ENCODE measurements at places on chromosomes 5 and 9.

DNA sequence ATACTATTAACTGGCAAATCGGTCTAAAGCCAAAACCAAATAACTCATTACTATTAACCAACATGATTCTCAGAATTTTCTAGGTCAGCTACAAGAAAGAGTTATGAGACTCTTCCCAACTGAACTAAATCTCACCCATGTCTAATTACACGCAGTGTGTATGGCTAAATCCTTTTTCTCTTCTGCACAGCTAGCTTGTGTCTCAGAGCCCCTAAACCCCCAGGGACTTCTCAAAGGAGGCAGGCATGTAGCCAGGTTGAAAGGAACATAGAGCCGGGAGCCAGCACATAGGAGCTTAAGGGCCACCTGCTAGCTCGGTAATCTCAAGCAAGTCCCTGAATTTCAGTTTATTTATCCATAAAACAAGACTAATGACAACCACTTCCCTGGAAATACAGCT lies 2.2 kb upstream of the GZMK start:
- no peak for DNase-seq

DNA sequence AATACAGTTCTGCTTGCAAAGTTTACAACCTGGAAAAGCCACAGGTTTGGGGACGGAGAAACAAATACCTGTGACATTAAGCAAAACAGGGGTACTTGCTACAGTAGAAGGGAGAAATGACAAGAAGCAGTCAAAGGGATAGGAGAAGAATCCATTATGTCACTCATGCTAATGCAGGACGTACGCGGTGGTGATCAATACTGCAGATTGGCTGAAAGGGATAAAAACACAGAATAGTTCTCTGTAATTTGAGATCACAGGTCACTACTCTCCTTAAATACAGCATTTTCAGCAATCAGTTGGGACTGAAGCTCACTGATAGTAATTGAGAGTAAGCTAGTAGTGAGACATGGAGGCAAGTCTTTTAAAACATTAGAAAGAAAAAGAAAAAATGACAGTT lies 130.3 kb upstream of the MTAP start:
- no peak for DNase-seq

DNA sequence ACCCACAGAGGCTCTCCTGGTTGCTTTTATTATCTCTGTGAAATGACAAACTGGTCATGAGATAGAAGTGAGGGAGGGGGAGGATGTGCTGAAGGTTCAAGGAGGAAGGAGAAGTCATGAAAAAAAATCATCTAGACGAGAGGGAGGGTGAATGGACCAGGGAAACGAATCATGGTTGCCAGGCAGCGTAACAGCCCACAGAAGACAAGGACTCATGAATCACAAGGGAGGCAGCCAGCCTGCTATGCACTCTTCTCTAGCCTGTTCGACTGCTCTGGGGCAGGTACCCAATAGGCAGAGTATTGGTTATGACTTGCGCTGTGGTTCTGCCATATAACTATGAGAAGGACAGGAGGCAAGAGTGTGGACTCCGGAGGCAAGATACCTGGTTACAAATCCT lies 475.2 kb downstream of the CDK5RAP2 start:
- DNase-seq = no peak

- DNase-seq = no peak
Observed at GRCh38 chr5:159309689-159310433, 20.4 kb downstream of the IL12B start.

GRCh38 chr5:178476531-178476930 lies 113.7 kb downstream of the COL23A1 start:
- no peak for DNase-seq

DNA sequence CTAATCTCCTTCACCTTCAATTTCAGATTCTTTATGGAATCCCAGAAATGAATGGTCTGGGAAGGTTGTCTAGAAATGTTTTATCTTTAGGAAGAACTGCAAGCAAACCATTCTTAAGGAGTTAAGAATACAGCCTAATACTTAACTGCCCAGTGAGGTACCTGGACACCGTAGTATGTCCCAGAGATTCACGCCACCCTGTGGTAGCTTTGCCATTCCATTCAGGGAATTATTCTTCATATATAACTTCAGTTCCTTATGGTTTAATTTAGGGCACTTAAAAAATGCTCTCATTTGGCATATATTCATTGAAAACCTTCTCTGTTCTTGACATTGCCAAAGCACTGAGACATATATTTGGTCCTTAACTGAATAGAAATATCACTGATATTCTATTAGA lies 49.7 kb downstream of the ACTBL2 start:
- DNase-seq = no peak

GRCh38 chr5:98433673-98434072 lies 339.8 kb upstream of the RGMB start:
- no peak for DNase-seq

- DNase-seq = peak; percentile 49
Observed at GRCh38 chr5:119355685-119356611, at the start of gene TNFAIP8. Gene TNFAIP8 (plus strand): TSS chr5:119356019. CDS start chr5:119356091, 72 bp downstream.

DNA sequence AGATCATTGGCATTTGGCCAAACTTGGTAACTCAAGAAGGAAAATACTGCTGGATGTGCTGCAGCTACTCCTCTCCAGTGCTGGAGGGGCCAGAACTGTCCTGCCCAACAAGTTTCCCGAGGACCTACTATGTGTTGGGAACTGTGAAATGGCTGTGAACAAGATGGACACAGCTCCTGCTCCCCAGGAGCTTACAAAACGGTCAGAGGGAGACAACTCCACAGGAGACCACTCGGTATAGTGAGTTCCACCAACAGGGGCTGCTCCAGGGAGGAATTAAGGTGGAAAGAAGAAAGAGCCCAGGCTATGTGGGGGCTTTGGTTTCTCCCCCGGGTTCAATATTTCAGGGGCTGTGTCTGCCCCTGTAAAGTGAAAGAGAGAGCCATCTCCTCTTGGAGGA lies 78.8 kb downstream of the GNA14 start:
- DNase-seq = no peak

DNA sequence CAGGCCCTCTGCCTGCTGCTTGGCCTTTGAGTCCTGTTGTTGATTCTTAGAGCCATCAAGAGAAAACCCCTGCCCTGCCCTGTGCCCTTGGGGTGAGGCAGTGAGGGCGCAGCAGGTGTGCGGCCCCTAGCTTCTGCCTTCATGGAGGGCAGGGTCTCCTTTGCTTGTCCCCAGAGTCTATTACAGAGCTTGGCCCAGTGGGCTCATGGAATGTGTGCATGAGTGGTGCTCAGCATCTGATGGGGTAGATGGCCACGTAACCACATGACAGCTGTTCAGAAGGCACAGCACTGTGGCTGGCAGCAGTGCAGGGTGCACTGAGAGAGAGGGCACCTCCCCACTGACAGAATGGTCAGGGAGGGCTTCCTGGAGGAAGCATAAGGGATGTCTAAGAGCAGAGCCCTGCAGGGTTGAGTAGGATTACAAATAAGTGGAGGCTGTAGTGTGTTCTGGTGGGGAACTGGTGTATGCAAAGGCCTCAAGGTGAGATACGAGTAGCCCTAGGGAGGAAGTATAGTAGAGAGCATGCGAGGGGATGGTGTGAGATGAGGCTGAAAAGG lies 70.8 kb downstream of the MACROH2A1 start:
- DNase-seq = no peak

GRCh38 chr9:97979788-97980478 lies 3.2 kb upstream of the ANP32B start:
- DNase-seq = no peak

DNA sequence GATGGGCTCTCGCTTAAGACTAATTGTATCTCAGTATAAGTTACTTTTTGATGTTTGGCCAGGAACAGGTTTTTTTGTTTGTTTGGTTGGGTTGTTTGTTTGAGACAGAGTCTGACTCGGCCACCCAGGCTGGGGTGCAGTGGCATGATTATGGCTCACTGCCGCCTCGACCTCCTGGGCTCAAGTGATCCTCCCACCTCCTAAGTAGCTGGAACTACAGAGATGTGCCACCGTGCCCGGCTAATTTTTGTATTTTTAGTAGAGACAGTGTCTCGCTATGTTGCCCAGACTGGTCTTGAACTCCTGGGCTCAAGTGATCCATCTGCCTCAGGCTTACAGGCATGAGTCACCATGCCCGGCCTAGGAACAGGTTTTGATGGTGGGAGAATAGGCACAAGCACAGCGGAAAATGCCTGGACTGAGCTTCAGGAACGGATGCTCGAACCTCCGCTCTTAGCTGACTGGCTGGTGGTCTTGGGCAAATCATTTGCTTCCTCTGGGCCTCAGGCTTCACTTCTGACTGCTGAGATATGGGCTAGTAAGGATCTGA lies 11.4 kb upstream of the SYNPO start:
- no peak for DNase-seq
